CD4-positive, alpha-beta T cell treated with Interleukin-17A for 4 hours (primary cell): ENCODE measurements at places on chromosomes 7 and 10.

- DNase-seq, result no peak
These were observed 89.6 kb upstream of the ITGB1 start for GRCh38 chr10:33047655-33048054.

DNA sequence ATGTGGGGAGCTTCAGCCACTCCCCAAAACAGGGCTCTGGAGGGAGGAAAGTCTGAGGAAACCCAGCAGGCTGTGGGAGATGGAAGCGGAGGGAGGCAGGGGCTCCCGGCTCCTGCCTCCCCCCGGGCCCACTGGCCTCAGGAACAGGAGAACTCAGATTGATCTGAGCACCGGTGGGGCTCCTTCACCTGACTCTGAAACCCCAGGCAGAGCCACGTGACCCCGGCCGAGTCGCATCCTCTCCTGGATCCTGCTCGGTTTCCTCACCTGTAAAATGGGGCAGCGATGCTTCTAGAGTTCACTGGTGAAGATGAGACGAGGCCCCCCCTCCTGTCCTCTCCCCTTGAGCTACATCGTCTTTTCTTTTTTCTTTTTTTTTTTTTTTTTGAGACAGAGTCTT is 33.6 kb downstream of the TCERG1L start:
- DNase-seq, result no peak

GRCh38 chr7:96657347-96658021 is 52.2 kb downstream of the SEM1 start:
- DNase-seq, result no peak

DNA sequence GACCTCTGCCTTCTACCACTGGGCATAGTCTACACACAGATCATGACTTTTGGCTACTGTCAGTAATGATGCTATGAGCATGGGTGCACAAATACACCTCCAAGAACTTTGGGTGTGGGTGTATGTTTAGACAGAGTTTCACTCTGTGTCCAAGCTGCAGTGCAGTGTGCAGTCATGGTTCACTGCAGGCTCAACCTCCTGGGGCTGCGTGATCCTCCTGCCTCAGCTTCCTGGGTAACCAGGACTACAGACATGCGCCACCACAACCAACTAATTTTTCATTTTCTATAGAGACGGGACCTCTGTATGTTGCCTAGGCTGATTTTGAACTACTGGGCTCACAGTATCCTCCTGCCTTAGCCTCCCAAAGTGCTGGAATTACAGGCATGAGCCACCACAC is 194.4 kb downstream of the NSUN6 start:
- DNase-seq, result no peak

DNA sequence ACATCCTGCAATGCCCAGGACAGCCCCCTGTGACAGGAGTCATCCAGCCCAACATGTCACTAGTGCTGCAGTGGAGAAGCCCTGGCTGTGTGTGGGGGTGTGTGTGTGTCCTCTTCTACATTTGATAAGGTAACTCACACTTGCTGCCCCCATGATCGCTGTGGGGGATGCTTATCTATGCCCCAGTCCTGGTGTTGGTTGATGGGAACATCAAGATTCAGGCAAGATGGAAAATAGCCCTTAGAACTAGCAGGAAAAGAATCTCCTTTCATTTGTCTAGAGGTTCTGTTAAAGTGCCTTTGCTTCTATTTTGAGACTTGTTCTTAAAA is 52.4 kb downstream of the TCF7L2 start:
- DNase-seq, result no peak

GRCh38 chr10:104242545-104242944 is 10.4 kb upstream of the CFAP43 start:
- no peak for DNase-seq

DNA sequence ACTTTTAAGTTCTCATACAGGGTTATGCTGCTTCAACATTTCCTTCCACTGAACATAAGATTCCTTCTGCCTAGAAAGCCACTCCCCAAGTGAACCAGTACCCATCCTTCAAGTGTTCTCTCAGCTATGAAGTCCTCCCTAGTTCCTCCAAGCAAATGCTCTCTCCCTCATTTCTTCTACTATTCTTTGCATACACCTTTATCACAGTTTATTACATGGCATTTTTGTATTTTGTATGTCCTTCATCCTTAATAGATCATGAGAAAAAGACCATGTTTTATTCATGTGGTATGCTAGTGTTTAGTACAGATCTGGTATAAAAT is 1.9 kb downstream of the SYPL1 start:
- no peak for DNase-seq

DNA sequence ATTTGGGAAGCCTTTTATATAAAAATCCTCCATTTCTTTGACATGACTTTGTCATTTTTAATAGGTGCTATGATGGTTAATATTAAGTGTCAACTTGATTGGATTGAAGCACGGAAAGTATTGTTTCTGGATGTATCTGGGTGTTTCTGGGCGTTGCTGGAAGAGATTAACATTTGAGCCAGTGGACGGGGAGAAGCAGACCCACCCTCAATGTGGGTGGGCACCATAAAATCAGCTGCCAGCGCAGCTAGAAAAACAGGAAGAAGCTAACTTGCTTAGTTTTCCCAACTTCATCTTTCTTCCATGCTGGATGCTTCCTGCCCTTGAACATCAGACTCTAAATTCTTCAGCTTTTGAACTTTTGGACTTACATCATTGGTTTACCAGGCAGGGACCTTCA is 1003.0 kb downstream of the SORCS3 start:
- no peak for DNase-seq

- no peak for DNase-seq
These were observed 37.7 kb downstream of the BRI3 start for GRCh38 chr7:98319176-98319575.

GRCh38 chr10:1638889-1639419 is 98.4 kb downstream of the ADARB2 start:
- DNase-seq, result no peak

GRCh38 chr10:112131996-112132395 is 51.6 kb downstream of the GPAM start:
- no peak for DNase-seq

- no peak for DNase-seq
These were observed 23.0 kb downstream of the SFR1 start for GRCh38 chr10:104144931-104145330.

DNA sequence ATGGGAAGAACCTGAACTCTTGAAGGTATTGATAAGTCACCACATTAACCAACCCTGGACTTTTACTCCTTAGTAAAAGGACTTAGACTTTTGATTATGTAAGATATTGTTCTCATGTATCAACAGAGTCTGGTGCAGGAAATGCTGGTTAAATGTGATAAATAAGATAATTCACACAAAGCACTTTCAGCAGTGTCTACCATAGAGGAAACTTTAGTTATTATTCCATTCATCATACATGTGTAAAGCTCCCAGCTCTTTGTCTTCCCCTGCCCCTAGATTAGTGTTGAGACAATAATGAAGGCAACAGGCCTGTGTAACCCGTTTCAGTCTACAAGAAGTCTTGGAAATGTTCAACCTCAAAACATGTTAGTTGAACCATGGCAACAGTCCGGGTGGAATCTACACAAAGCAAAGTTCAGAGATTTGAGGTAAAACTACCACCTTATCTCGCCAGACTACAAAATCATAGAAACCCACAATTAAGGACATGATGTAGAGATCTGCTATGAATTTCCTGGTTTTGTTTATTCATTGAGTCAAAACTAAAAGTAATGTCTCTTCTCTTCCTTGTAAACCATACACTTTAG is 109.9 kb upstream of the ADO start:
- DNase-seq, result no peak

- DNase-seq, result no peak
These were observed 107.5 kb upstream of the ANLN start for GRCh38 chr7:36281945-36282717.

GRCh38 chr7:79529214-79529880 is 75.9 kb upstream of the MAGI2 start:
- no peak for DNase-seq
